Anterior cingulate cortex (tissue), 58 donors: ENCODE measurements at places on chromosomes 5 and 9.

DNA sequence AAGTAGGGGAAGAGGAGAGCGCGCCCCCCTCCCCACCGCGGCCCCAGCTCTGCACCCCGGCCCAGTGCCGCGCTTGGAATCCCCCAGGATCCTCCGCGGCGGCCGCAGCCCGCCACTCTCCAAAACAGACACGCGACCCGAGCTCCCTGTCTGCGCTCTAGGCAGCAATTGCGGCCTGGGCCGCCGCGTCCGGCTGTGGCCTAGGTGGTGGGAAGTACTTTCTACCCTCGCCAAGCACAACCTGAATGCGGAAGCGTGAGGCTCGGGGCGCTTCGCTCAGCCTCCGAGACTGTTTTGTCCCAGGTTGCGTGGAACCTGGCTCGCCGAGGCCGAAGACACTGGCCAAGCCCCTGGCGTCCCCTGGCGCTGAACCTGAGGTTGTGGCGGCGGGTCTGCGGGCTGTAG, 3.3 kb upstream of the FOXB2 start:
- no peak for DNase-seq

DNA sequence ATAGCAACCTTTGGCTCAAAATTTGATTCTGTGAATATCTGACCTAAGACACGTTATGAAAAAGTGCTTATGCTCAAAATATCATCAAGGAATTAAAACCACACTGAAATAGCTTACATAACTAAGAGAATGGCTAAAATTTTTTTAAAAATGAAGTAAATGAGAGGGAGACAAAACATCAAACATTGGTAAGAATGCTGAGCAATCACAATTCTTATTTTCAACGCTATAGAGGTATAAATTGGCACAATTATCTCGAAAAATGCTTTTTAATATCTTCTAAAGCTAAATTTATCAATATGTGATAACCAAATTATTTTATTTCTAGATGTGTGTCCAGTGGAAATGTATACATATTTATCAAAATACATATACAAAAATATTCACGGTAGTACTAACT, 381.3 kb downstream of the ANXA1 start:
- DNase-seq = no peak

DNA sequence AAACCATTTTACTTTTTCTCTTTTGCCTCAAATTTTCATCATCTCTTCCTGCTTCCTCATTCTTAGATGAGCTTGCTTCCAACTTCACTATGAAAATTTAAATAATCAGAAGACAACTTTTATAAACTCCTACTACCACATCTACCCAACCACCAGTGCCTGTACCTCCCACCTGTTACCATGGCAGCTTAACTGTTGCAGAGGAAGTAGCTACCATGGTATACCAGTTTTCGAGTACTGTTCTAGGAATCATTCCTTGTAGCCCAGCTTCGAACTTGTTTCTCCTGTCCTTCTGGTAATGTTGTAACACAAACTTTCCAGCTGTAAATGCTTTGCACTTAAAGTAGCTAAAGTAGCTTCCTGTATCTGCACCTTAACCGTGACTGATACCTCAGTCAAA, 266.8 kb upstream of the NREP start:
- no peak for DNase-seq

DNA sequence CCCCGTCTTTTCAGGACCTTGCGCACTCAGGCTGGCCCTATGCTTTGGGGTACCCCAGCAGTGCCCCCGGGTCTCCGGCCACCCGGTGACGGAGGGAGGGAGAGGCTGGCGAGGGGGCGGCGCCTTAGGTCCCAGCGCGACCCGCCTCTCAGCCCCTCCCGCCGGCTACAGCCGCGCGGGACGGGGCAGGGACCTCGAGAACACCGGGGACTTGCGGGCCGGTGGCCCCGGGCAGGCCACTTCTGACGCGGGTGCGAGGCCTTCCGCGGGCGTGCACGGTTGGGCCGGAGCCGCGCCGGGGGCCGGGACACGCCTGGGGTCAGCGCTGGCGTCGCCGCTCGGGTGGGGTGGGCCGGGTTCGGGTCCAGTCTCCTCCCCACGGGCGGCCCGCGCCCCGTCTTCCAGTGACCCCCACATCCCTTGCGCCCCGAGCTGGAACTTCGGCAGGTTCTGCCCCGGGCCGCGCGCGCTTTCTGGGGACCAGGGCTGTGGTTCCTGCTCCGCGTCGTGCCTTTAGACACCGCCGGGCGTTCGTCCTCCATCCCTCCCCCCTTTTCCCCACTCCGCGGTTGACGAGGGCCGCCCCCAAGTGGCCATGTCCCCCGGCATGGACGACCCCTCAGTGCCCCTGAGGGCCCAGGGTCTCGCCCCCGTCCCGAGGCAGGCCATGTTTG, 3.8 kb upstream of the SQSTM1 start:
- DNase-seq = no peak

DNA sequence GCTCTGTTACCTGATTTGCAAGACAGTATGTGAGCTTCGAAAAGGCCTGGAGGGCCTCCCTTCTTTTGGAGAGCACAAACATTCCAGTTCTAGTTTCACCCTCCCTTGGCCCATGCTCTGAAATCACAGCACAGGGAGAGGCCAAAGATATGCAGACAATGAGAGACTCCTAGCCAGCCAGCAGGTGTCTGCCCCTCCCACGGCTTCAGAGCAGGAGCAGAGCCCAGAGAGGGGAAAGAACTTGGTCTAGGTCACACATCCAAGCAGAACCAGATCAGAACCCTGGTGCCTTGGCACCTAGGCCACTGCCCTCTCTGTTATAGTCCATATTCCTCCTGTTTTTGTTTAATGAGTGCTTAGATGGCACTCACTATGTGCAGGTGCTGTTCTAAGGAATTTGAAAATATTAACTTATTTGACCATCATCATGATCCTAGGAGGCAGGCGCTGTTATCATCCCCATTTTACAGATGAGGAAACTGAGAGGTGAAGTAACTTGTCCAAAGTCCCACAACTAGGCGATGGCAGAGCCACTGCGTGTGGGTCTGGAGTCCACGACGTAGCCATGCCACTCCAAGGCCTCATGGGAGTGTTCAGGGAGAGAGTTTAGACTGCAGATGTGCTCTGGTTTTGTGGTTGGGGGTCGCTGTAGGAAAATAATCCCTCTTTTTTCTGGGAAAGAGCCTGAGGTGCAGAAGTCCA, 27.2 kb downstream of the TMOD1 start:
- no peak for DNase-seq

- DNase-seq = no peak
Observed at GRCh38 chr9:136058084-136058483, 37.0 kb downstream of the NACC2 start.

GRCh38 chr9:105510024-105510423, 47.9 kb upstream of the FKTN start:
- DNase-seq = no peak
